ENCODE measurements at places on chromosomes 1 and 21.
A peak's percentile ranks its signal among the peaks of the same experiment; 100 is the strongest.

- DNase-seq, result no peak
Measured at GRCh38 chr1:66733348-66734017, 18.8 kb upstream of the DYNLT5 start.

- DNase-seq, result no peak
Measured at GRCh38 chr1:160951443-160952128, 3.0 kb downstream of the ITLN2 start.

DNA sequence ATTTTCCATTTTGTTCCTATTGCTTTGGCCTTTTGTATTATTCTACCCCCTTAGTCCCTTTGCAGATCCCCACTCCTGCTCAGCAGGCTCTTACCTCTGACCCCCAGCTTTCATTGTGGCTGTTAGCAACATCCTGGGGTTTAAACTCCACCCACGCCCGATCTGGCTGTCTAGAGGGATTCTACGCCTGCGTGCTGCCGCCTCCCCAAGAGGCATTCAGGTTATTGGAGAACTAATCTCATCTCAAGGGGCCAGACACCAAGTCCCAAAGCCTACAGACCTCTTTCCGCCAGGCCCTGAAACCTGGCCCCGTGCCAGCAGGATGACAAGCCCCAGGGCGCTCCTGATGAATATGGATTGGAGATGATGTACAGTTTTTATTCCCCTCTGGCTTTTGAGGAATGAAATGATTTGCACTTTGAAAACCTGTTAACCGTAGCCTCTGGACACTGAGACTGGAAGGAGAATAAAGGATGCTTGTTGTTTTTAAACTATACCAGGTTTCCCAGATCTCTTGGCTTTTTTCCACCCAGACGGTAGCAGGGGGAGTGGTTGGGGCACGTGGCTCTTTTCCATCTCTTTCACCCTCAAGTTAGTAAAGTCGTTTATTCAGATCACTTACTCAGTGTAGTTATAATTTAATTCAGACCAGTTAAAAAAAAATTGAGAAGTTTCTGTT, 14.5 kb upstream of the IKBKE start:
- peak; percentile 46 for DNase-seq

GRCh38 chr1:80656014-80656636, 1144.6 kb upstream of the ADGRL2 start:
- DNase-seq, result no peak

- DNase-seq, result no peak
Measured at GRCh38 chr1:74590288-74590687, 77.9 kb upstream of the LRRC53 start.

DNA sequence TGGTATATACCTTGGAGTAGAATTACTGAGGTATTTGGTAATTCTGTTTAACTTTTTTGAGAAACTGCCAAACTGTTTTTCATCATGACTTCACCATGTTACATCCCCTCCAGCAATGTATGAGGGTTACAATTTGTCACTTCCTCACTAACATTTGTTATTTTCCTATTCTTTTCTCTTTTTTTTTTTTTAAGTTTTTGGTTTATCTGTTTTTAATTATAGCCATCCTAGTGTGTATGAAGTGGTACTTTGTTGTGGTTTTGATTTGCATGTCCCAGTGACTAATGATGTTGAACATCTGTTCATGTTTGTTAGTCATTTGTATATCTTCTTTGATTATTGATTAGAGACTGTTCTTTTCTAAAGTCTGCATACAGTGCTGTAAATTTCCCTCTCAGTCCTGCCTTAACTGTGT, 147.3 kb downstream of the HS2ST1 start:
- no peak for DNase-seq

GRCh38 chr1:182259229-182259872, 132.2 kb downstream of the GLUL start:
- peak; percentile 33 for DNase-seq
